ENCODE measurements at places on chromosomes 13 and 19. TPM values are rescaled to one million over a fixed set of nuclear protein-coding genes. Genes with fewer than 3 reads are reported as not detected.

The MUC16 gene
- polyA plus RNA-seq, result not detected

The NTF4 gene
- polyA plus RNA-seq, result not detected

The LRP3 gene
- polyA plus RNA-seq, result not detected

The ZNF583 gene
- 17.3 TPM for polyA plus RNA-seq

The ANKRD24 gene
- polyA plus RNA-seq, result 0.36 TPM

The MADCAM1 gene
- 0.17 TPM for polyA plus RNA-seq

The ZGLP1 gene
- polyA plus RNA-seq, result not detected

The USHBP1 gene
- not detected for polyA plus RNA-seq

The LRRC4B gene
- not detected for polyA plus RNA-seq

The CPT1C gene
- 0.54 TPM for polyA plus RNA-seq

The C1QTNF9 gene
- not detected for polyA plus RNA-seq

The KIR3DL2 gene
- polyA plus RNA-seq, result 0.14 TPM

All from naive thymus-derived CD8-positive, alpha-beta T cell (primary cell).